ENCODE measurements at places on chromosomes 1 and 21. TPM values are rescaled to one million over a fixed set of nuclear protein-coding genes. Genes with fewer than 3 reads are reported as not detected.

Gene FNDC10
- 0.98 TPM for total RNA-seq

Gene GNG4
- total RNA-seq, result 2.9 TPM

Gene RHD
- total RNA-seq, result not detected

Gene NBPF10
- total RNA-seq, result 1.3 TPM

Measured in breast epithelium (tissue), 4 donors.